ENCODE measurements at places on chromosomes 2 and 18.
A peak's percentile ranks its signal among the peaks of the same experiment; 100 is the strongest.

DNA sequence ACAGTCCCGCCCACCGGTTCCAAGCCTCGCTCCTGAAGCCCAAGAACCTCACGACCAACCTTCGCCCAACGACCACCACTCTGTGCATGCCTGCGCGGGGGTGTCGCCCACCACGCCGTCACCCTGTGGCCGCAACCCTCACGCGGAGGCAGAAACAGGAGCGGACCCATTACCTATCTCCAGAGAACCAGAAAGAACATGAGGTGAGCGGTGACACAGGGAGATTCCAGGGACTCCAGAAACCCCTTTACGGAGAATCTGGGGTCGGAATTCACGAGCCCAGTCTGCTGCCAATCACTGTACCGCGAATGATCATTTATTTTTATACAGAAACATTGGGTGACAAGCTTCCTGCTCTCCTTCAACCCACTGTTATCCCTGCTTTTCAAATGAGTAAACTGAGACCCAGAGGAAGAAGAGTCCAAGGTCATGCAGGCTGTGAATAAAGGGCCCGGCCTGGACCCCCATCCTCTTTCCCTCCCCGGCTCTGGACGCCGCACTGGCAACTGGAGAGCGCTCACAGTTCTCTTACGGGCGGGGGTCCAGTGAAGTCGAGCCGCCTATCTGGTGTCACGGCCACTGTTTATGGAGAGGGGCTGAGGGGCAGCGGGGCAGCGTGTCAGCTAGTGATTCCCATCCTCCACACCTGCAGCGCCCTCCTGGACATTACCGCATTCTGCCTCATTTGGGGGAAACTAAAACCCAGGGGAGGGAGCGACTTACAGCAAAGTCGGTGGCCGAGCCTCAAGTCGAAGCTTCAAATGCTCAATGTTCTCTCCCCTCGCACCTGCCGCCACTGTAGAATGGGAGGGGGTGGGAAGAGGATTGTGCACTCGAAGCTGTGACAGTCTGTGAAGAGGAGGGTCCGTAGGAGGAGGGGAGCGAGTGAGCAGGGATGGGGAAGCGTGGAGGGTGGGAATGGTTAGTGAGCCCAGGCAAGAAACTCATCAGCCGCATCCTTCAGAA lies 723 bp upstream of the SLC30A3 start:
- H3K4me3 ChIP-seq: peak overlapping the region; percentile 79
- H3K27me3 ChIP-seq: peaks cover 27% of the 10 kb centered on the region
- peaks cover 11% of the 10 kb centered on the region for H3K4me1 ChIP-seq
- H3K27ac ChIP-seq: no peak overlapping the region

DNA sequence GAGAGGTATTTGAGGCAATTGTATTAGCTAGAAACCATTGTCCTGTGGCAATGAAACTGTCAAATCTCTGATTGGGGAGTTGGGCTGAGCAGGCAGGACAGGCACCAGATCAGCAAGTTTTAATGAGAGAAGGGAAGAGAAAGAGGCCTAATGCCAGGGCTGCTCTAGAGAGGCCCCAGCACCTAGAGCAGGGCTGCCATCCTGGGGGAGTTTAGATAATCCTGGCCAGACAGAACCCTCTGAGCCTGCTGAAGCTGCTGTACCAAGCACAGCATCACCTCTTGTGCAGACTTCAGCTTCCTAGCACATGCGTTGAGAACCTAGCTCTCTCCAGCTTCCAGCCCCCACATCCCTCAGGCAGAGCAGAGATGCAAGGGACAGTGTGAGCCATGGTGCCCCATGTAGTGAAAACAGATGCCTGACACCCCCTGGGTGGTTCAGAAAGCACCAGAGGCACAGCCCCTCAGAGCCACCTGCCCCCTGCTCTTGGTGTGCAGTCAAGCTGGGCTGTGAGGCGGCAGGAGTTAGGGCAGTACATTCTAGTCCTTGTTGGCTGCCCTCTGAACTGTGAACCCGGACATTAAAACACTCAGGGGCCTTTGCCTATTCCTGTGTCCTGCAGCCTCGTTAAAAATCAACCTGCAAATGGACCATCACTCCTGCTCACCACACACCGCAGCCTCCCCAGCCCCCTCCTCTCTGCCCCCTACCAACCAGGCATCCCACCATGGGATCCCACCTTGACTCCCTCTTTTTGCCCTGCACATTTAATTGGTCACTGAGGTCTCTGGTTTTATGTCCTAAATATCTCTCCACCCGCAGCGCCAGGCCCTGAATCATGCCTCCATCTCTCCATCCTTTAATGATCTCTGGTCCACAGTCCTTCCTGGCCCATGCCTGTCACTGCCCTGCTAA lies 52.7 kb downstream of the ADD2 start:
- no peak for DNase-seq
- H3K27ac ChIP-seq: peak overlapping the region; percentile 87
- H3K27me3 ChIP-seq: peaks cover 13% of the 10 kb centered on the region
- peak overlapping the region; percentile 69 for H3K4me3 ChIP-seq

DNA sequence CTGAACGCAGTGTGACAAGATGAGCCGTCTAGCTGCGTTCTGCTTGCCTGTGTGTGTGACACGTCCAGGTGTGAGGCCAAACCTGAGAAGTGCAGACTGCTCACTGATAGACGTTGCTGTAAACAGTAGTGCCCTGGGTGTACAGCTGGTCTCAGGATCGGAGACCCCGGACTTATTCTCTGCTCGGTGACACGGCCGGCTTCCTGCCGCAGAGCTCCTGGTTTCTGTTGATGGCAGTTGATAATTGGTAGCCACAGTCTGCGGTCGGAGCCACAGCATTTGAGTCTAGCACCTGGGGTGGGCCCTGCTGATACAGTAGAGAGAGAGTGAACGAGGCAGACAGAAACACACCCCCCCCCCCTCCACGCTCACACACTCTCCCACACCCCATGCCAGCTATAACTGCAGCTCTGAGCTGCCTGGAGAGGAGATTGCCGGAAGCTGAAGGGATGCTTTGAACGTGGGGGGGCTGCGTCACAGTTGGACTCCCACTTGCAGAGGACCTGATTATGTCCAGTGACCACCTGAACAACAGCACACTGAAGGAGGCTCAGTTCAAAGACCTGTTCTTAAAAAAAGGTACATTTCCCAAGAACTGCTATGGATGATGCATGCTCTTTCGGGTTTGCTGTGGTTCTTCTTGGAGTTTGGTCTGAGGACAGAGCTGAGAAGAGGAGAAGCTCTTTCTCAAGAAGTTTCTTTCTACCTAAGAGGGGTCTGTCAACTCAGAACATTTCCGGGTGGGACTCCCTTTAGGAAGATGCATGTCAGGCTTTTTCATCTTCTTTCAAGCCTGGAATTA lies 114.0 kb downstream of the FAM210A start:
- peaks cover 8% of the 10 kb centered on the region for H3K4me1 ChIP-seq
- peak overlapping the region; percentile 32 for H3K4me3 ChIP-seq
- no peaks in the 10 kb centered on the region for H3K36me3 ChIP-seq
- no peak overlapping the region for H3K27ac ChIP-seq
- H3K27me3 ChIP-seq: peaks cover 2% of the 10 kb centered on the region
- DNase-seq: no peak

DNA sequence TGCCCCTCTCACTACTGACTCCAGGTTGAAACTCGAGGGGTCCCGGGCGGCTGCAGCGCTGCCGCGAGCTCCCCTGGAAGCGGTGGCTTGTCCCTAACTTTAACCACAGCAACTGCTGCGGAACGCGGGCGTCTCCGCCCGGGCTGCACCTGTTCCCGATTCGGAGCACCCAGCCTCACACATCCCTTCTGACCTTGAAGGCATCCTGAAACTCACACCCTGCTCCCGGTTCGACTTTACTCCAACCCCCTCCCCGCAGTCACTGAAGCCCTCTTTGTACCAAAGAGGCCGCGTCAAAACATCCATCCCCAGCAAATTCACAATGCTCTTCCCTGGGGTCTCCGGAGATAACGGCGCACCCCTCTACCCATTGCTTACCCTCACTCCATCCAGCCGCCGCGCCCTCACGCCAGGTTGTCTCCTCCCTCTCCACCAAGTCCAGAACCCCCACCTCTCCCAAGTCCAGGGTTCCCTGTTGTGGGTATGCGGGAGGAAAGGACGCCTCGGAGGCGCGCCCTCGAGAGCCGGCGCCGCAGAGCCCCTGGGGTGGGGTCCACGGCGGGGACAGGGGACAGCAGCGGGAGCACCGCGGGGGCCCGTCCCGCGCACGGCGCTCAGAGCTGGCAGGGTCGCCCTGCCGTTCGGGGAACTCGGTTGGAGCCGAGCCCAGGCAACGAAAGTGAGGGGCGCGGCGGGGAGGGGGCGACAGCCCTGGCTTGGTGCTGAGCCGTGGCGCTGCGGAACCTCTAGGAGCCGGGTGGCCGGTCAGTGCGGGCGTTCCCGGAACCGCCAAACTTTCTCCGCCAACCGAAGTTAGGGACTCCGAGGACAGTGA lies 934 bp downstream of the MYO5B start:
- peaks cover 10% of the 10 kb centered on the region for H3K36me3 ChIP-seq
- peak overlapping the region; percentile 83 for H3K4me3 ChIP-seq
- H3K27me3 ChIP-seq: peaks cover 12% of the 10 kb centered on the region
- no peaks in the 10 kb centered on the region for H3K4me1 ChIP-seq
- H3K27ac ChIP-seq: no peak overlapping the region

DNA sequence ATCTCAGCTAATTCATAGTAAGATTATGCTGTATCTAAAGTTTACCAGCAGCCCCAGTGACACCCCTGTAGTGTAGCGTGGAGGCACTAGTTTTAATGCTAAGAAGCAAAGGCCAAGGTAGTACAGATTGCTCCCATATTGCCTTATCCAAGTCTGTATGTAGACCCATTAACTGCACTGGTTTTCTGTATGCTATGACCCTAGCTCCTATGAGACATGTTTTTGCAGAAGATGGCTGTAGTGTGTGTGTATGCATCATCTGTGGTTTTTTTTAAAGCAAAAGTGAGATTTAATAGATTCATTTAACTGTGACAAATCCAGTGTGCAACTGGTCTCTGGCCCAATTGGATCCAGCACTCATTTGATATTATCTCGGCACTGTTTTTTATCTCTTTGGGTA lies 86.5 kb downstream of the HAUS1 start:
- no peak for DNase-seq
- no peaks in the 10 kb centered on the region for H3K4me1 ChIP-seq
- H3K36me3 ChIP-seq: no peaks in the 10 kb centered on the region
- H3K4me3 ChIP-seq: no peak overlapping the region
- H3K27ac ChIP-seq: no peak overlapping the region
